ENCODE measurements at places on chromosomes 12 and 14.

GRCh38 chr14:72500234-72500838, 393.6 kb downstream of the DPF3 start:
- DNase-seq, result no peak

GRCh38 chr12:89976866-89977265, 268.2 kb upstream of the ATP2B1 start:
- DNase-seq, result no peak

GRCh38 chr12:9742661-9743060, 9.8 kb upstream of the CLECL1 start:
- no peak for DNase-seq

- DNase-seq, result no peak
Observed at GRCh38 chr14:75854111-75854799, 127.5 kb downstream of the TGFB3 start.

GRCh38 chr12:119910586-119910985, 33.5 kb upstream of the CIT start:
- DNase-seq, result no peak

GRCh38 chr12:91113621-91114020, 2.3 kb upstream of the LUM start:
- DNase-seq, result no peak

GRCh38 chr12:55901881-55902490, 25.7 kb downstream of the PYM1 start:
- DNase-seq, result no peak

GRCh38 chr14:42277840-42278239, 671.2 kb downstream of the LRFN5 start:
- DNase-seq, result no peak

GRCh38 chr14:70827347-70827746, 18.0 kb upstream of the MAP3K9 start:
- no peak for DNase-seq

- no peak for DNase-seq
Observed at GRCh38 chr14:49579841-49580240, 6.3 kb downstream of the RPS29 start.

DNA sequence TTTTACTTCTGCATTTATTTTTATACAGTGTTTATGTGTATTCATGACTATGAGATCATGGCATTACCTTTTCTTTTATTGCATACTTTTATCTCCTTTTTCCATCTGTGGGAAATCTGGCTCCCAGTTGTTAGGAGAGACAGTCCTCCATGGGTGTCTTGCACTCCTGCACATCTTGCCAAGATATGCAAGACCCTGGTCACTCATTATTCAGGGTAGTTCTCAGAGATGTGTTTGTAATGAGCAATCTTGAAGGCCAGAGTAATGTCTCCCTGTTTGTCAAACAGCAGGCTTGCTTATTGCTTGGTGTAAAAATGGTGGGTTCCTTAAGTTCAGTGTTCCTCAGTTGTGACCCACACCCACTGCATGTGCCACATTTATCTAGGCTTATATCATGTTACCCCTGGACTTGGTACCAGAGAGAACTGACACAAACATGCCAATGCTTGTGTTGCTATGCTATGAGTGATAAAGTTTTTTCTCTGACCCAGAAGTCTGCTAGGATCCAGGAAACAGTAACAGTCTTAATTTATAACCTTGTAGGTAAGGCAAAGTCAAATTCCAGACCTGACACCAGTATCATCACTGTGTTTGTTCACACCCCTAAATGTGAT, 36.8 kb downstream of the PPHLN1 start:
- no peak for DNase-seq

DNA sequence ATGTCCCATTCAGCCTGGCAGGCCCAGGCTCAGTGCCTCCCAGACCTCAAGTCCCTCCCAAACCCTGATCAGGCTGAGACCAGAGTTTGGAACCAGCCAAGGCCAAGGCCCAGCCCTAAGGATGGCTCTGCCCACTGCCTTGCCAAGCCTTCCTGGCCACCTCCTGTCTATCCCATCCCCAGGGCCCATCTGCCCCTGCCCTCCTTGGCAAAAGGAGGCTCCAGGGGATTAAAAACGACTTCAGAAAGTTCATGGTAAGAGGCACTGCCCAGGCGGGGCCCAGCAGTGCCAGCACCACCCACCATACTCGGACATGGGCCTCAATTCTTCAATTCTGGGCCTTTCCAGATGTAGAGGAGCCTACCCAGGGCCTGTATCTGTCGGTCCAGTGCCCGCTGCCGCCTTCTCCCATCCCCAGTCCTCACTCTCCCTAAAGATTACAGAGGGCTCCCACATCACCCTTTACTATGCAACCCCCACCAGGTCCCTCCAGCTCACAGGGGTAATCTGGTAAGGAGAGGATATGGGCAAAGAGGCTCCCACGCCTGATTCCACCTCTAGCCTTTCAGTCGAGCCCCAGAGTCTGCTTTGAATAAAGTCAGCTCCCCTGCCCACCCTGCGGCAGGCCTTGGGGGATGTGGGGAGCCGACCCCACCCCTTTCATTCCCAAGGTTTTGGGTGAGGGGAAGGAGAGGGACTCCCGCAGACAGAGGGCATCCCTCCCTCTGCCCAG, 932 bp downstream of the ADCY6 start:
- DNase-seq, result no peak

DNA sequence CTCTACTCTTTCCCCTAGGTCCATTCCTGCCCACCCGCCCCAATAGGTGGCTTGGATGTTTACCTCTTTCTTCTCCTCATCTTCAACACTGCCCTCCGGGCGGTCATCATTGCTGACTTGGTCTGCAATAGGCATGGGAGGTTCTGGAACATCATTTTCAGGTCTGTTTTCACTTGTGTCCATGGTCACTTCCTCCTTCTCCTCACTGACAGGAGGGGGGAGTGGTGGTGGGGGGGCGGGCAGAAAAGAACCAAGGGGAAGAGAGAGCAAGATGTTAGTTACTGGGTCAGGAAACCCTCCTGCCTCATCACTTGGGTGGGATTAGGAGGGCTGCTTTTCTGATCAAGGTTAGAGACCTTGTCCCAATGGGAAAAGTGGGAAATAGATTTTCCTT, 12.1 kb upstream of the CDH24 start:
- no peak for DNase-seq

DNA sequence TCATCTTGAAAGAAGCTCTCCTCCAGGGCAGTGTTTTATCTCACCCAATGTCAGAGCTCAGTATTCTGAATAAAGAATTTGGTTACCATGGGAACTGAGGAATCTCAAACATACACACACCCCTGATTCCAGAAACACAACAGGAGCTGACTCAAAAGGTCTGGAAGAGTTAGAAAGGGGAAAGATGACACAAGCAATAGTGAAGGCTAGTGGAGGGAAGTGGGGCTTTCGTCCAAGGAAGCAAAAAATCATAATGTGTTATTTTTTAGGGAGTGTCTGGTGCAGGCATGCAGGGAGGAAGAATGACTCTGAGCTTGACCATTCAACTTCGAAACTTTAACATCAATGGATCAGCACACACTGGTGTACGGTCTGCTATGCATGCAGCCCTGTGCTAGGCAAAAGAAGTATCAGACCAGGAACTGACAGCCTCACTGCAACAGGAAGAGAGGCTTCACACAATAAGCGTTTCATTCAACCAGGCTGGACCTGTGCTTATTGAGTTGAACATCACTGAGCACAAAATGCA, 20.3 kb downstream of the HEBP1 start:
- DNase-seq, result no peak

DNA sequence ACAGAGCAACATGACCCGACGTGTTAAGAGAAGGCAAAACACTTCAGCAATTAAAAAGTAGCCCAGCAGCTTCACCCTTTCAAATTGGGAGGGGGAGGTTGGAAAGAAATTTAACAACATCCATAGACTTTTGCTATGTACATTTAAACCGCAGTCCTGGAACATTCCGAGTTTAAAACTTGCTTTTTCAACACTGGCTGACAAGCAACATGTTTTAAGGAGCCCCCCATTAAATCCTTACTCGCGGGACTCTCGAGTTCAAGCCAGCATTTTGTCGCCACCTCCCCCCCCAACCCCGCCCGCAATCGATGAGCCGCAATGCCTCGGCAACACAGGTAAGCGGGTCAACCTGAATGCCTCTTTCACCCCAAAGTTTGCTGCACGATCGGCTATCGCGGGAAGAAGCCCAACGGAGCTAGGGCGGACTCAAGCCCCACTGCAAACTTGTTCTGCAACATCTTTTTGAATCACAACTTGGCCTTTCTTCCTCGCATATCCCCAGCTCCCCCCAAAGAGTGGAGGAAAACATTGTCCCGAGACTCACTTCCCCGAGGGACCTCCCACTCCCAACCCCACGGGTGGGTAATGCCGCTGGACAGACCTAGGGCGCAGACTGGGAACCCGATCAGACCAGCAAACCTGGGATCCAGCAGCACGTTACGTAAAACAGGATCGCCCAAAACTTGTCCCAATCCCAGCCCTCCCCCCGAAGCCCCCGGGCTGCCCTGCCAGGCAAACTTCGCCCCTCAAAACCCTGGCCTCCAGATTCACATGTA, 777 bp downstream of the ZFP36L1 start:
- peak; percentile 78 for DNase-seq

GRCh38 chr12:47730341-47730744, 5.1 kb upstream of the ENDOU start:
- DNase-seq, result no peak

DNA sequence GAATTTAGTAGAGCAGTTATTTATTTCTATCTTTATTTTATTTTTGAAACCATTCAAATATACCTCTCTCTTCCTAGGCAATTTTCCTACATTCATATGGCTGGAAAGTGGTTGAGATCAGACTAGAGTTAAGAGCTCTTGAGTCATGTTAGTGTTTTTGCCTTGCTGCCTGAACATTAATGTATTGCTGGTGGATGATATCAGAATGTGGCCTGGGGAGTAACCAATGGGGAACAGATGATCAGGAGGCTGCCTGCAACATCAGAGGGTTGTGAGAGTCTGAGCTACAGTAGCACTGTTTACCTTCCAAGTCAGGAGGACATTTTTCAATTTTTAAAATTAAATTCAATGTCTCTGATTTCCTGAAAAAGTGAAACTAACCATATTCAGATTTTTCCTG, 166.3 kb upstream of the TRHDE start:
- DNase-seq, result no peak

GRCh38 chr12:71472441-71472911, 32.9 kb downstream of the LGR5 start:
- no peak for DNase-seq

GRCh38 chr14:102209224-102209966, 69.7 kb downstream of the WDR20 start:
- DNase-seq, result peak; percentile 60

GRCh38 chr12:32695787-32696186, 16.7 kb downstream of the DNM1L start:
- DNase-seq, result no peak

DNA sequence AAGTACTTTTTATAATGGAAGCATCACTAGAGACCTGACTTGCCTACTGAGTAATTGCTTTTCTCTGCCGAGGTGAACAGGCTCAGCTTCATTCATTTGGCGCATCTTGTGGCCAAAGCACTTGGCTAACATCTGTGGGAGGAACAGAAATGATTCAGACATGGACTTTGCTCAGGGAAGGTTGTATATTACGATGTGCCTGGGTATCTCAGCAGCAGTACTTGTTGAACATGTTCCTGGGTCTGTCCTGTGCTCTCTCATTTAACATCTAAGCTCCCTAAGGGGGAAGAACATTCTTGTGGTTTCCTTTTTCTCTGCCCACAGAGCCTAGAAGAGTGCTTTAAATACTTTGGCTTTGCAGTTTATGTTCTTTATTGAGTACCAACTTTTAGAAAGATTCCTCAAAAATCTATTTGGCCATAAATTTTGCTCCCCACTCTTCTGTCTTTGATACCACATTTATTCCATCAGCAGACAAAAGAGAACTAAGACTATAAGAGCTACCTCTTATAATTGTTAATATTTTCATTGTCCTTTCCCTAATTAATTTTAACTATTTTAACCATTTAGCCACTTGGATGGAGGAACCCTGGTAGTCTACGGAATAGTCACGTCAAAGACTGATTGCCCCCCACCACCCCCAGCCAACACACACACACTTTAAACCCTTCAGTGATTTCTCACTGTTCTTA, 101.2 kb upstream of the EGLN3 start:
- no peak for DNase-seq

GRCh38 chr12:26195250-26195640, at the start of gene SSPN:
TSS of gene SSPN (plus strand) at chr12:26195573. CDS start at chr12:26195673, 100 bp downstream.
- peak; percentile 91 for DNase-seq

DNA sequence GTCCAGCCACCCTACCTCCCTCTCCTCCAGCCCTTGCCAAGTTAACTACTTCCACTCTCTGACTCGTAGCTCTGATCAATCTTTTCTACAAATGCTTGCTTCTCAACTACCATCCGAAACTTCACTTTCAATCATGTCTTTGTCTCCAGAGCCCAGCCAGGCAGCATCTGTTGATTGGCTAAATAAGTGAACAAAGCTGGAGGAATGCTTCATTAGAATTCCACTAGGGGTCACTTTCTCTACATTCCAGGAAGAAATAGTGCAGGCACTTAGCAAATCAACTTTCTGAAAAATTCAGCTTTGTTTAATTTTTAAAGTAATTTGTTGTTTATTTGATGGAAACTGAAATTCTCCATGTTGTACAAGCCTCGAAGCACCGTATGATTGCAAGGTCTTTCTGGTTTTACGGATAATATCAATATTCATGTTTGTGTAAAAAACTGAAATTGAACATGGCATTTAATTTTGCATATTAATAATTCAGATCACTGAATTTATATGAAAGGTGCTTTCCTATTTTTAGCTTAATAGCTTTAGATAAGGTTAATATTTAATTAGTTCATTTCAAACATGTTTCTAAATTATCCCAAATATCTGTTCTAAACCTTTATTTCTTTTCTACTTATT, 32.4 kb upstream of the HELB start:
- DNase-seq, result no peak

DNA sequence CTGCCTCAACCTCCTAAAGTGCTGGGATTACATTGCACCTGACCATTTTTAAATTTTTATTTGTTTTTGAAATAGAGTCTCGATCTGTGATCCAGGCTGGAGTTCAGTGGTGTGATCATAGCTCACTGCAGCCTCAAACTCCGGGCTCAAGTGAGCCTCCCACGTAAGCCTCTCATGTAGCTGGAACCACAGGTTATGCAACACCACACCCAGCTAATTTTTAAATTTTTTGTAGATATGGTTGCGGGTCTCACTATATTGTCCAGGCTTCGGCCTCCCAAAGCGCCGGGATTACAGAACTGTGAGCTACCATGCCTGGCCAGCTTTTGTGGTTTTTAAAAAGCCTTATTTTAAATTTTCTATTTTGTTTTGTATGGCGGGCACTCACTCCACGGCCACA, 2.2 kb upstream of the DRAM1 start:
- no peak for DNase-seq

GRCh38 chr14:99274346-99275221, 2.6 kb upstream of the BCL11B start:
- DNase-seq, result no peak

- no peak for DNase-seq
Observed at GRCh38 chr12:71371122-71371521, 68.5 kb upstream of the LGR5 start.

GRCh38 chr12:21718403-21718802, 56.1 kb downstream of the KCNJ8 start:
- DNase-seq, result no peak

Data from sigmoid colon (tissue), 7 donors.